ENCODE measurements at places on chromosomes 7 and 10.

DNA sequence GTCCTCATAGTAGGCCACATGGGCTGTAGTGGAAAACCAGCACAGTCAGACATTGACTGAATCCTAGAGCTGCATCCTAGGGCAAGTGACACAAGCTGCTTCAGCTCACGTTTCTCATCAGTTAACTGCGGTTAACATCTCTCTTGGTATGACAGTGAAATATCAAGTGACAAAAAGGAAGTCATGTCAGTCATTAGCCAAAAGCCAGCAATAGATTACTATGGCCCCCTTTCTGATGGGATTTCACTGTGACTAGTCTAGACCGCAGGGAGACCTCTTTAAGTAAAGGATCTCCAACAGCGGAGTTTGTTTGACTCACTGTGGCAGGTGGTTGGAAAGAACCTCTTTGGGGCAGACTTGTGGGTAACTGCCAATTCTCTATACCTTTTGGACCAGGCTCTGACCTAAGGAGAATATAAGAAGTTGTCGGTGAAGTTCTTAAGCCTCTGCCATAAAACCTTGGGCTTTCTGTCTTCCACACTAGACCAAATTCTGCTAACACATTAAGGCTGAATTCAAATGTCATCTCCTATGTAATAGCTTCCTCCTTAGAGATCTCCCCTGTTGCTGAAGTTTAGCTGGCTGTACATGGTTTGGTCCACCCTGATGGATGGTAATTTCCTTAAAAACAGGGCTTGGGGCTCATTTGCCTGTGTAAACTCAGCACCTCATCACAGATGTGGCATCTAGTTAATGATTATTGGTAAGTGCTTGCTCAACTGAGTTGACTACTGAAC is 115.3 kb downstream of the SGMS1 start:
- no peak for DNase-seq

GRCh38 chr7:2501947-2502646 is 17.5 kb upstream of the LFNG start:
- DNase-seq, result no peak

DNA sequence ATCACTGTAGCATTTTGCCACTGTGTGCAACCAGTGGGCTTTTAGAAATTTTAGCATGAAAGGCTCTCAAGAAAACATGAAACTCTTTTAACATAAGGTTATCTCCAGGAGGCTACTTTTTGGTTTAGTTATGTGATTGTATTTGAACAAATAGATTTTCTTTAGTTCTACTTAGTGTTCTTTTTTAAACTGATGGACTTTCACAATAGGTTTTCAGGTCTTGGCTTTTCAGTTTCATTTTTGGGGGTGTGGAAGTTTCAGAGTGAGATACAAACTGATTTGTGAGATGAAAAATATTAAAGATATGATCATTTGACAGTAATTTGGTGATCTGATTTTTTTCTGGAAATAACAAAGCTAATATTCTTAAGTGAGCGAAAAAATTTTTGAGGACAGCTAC is 344.1 kb downstream of the PHF14 start:
- no peak for DNase-seq

DNA sequence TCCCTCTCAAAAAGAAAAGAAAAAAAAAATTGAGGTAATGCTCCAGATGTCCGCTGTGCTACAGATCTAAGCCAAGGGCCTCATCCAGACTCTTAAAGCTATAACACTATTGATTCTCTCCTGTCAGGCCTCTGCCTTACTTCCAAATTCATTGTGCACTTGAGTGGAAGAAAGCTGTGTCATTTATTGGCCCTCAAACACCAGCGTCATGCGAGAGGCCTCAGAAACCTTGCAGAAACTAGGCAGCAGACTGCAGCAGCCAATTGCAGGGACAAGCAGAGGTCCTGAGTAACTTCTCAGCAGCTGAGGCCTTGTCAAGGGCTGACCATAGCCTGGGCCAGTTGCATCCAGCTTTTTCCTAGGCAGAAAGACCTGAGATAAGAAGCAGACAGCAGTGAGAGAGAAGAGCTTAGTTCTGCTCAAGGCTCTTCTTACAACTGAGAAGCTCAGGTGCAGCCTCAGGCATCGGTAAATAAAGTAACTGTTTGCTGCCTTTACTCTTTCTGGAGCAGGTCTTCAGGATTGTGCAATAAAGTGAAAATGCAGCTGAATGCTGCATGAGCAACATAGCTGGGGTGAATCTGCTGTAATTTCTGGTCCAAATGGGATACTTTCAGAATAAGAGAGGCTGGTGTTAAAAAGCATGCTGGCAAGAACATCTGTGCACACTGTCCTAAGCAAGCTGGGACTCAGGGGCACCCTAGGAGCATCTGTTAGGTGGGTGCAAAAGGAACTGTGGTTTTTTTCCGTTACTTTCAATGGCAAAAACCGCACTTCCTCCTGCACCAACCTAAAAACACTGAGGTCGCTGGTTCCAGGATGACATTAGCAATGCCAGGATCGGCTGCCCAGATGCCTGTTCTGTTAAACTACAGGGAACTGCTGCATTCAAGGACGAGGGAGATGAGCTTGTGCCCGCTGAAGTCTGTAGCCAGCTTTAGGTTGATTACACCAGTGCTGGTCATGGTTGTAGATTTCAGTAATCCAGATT is 181.8 kb upstream of the PFKP start:
- DNase-seq, result no peak

DNA sequence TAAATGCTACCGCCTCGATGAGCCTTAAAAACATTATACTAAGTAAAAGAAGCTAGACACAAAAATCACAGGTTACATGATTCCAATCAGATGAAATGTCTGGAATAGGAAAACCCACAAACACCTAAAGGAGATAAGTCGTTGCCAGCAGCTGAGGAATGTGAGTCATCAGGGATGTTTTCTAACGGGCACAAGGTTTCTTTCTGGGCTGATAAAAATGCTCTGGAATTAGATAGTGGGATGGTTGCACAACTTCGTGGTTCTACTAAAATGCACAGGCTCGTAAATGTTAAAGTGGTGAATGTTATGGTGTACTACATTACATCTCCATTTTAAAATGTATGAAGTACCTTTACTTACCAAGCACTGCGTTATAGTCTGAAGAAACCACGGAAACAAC is 9.7 kb downstream of the ABLIM1 start:
- DNase-seq, result no peak
